ENCODE measurements at places on chromosomes 4 and X.

DNA sequence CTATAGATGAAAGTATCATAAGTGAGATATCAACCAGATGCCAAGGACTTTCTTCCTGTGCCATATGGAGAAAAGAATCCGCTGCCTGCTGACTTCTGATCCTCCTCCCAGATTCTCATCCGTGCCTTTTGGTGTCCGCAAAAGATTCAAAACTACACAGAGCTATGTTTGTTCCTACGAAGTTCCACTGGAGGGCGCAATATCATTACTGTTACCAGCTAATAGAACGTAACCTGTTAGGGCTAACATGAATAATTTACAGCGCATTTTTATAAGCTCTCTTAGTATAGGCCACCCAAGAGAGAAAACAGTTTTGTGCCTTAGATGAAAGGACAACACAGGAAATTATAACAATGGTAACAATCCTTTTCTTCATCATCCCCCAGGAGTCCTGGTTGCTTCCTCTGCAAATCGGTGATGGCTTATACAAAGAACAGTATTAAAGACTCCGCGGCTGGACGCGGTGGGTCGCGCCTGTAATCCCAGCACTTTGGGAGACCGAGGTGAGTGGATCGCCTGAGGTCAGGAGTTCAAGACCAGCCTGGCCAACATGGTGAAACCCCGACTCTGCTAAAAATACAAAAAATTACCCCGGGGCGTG, 22.8 kb upstream of the CENPVL3 start:
- DNase-seq: no peak

DNA sequence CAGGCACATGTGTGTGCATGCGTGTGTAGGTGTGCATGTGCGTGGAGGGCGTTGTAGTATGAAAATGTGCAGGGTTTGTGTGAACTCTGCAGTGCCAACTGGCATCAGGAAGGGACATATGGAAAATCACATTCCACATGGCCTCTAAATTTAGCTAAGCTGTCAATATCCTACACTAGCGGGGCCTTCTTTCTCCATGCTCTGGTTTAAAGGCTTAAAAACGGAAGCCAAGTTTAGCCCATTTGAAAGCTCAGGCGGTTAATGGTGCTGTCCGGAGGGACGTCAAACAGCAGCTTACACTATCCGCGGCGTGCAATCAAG, 144.1 kb upstream of the NOCT start:
- DNase-seq: no peak

DNA sequence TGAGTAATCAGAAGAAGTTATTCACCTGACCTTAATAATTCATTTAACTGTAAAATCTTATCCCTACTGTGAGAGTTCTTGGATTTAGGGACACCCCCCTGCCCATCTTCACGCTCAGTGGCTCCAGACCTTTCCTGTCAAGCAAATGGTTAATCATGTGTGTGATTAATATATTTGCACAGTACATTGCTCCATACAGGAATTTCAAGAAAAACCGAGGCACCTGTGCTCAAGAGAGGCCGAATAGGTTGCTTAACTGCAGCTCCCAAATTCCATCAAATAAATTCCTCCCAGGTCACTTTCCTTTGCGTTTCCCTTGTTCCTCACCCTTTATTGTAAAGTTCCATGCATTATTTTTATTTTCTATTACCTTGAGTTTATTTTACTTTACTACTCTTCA, 119.5 kb downstream of the STOX2 start:
- DNase-seq: no peak

DNA sequence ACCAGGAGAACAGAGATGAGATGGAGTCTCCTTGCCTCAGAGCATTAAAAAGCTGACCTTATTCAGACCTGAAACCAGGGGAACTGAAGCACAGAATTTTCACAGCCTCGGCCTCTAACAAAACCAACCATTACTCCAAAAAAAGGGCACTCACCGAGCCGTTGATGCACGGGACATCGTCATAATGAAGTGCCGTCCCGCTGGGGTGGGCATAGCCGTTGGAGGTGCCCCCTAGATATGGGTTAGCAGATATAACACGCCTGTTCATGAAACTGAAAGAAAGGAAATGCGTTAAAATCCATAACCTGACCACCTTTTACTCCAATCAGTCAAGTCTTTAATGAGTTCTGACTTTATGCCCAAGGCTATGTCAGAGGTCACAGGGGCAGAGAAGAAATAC, 153.6 kb downstream of the AFAP1 start:
- DNase-seq: no peak

- no peak for DNase-seq
Measured at GRCh38 chrX:68938244-68939004, 109.6 kb downstream of the EFNB1 start.

DNA sequence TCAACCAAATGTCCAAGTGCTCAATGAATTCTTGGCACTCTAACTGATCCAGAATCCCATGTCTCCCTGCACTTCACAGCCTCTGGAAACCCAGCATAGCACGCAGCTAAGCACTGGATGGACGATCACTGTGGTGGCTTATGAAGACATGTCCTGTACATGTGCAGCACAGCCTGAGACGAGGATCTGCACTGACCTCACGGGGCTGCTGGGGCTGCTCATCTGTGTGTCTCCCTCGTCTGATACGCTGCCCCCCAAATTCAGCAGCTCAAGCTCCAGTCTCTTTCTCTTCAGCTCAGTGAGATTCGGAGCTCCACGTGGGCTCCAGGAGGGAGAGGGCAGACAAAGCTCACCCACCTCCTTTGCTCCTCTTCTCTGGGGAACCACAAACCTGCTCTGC, 126.9 kb downstream of the CPZ start:
- no peak for DNase-seq

- no peak for DNase-seq
Measured at GRCh38 chr4:3318561-3319021, 25.8 kb downstream of the RGS12 start.

GRCh38 chr4:180407275-180407885, 1835.8 kb upstream of the TENM3 start:
- no peak for DNase-seq

GRCh38 chrX:123272630-123273029, 88.6 kb downstream of the GRIA3 start:
- no peak for DNase-seq

DNA sequence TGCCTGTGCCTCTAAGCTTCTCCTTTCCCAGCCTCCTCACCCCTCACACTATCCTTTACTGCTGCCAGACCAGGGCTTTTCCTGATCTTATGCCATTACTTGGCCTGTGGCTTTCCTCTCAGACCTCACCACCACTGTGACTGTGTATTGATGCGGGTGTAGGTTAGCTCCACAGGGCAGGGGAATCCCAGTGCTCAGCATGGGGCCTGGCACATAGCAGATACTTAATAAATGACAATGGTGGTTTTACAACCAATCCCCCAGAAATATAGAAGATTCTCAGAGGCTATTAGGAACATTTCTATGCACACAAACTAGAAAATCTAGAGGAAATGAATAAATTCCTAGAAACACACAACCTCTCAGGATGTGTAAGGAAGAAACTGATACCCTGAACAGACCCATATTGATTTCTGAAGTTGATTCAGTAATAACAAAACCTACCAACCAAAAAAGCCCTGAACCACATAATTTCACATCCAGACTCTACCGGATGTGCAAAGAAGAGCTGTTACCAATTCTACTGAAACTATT, 129.6 kb upstream of the QRFPR start:
- DNase-seq: no peak

- no peak for DNase-seq
Measured at GRCh38 chr4:138460477-138461414, 218.6 kb upstream of the SLC7A11 start.

GRCh38 chr4:167232805-167233684, 1.2 kb downstream of the SPOCK3 start:
- DNase-seq: no peak

- DNase-seq: no peak
Measured at GRCh38 chr4:160514126-160514525, 1411.2 kb downstream of the RAPGEF2 start.

DNA sequence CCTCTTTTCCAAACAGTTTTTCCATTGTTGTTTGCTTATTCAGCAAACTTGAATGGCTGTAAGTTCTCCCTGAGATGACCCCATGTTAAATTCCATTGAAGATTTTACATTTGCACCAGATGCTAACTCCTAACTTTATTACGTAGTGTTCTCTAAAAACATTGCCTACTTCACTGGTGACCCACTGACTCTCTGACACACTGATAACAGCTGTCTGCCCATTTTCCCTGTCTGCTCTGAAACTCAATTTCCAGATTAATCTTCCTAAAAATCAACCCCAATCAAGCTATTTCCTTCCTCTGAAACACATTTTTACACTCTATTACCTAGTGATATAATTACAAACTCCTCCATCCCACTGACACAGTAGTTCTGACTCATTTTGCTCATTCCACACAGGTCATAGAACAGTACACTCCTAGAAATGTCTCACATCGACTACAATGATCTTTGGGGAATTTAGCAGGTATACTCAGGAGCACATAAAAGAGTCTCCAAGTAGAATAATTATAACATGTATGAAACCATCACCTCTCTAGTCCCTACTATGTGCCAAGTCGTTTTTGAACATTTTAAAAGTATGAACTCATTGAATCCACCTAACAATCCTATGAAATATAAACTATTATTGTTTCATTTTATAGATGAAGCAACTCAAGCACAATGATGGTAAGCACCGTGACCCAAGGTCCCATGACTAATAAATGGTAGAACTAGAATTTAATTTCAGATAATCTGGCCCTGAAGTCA, 210.9 kb downstream of the SLIT2 start:
- no peak for DNase-seq

GRCh38 chrX:150219374-150220185, 143.5 kb upstream of the MAMLD1 start:
- DNase-seq: no peak

GRCh38 chrX:47815901-47816845, 20.5 kb upstream of the ZNF81 start:
- no peak for DNase-seq

DNA sequence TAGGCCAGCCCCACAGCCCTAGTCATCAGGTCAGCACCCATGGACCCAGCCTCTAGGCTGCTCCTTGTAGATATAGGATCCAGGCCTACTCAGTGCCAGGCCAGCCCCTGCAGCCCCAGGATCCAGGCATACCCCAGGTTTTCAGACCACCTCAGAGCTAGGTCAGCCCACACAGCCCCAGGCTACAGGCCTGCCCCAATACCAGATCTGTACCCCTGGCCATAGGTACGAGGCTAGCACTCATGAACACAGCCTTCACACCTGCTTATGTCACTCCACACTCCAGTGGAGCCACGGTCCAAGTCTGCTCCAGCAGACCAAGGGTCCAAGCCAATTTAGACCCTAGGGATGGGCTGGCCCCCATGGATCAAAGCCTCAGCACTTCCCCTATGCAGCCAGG, 191.0 kb downstream of the DLG3 start:
- DNase-seq: no peak

DNA sequence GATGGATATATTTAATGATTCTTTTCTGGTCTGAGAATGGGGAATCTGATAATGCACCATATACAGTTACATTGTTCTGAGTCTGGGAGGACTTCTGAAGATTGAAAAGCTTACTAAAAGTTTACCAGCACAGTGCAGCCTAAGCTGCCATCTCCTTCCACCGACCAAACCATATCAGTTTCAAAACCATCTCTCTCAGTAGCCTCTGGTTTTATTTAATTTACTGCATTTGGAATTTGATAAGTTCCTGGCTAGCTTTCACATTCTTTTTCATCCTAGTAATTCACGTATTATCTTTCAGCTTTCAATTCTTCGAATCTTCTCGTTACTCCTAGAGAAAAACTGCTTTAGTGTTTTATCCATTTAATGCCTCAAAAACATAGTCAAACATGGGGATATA, 181.4 kb upstream of the HCCS start:
- DNase-seq: no peak

GRCh38 chrX:81355436-81355835, 153.5 kb downstream of the SH3BGRL start:
- DNase-seq: no peak

DNA sequence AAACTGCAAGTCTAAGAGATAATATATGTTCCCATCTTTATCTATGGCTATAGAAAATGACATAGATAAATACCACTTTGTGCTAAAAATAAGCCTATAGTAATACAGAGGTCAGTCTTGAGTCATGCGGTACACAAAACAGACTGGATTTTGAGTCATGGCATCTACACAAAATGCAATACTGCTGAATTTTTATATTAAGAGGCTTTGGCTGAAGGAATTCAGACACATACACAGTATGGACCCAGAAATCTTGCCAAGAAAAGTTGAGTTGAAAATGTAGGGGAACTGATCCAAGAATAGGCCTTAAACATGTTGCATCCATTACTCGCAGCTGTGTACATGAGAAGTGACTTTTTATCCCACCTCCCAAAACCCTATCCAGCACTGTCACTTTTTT, 184.4 kb downstream of the TENM3 start:
- no peak for DNase-seq

GRCh38 chr4:76982638-76983584, 33.4 kb downstream of the SEPTIN11 start:
- no peak for DNase-seq

GRCh38 chrX:135463937-135464336, 42.2 kb downstream of the SMIM10L2A start:
- DNase-seq: no peak

GRCh38 chr4:14596904-14597303, 405.4 kb upstream of the CPEB2 start:
- DNase-seq: no peak

GRCh38 chrX:6041630-6042029, 187.0 kb downstream of the NLGN4X start:
- no peak for DNase-seq

DNA sequence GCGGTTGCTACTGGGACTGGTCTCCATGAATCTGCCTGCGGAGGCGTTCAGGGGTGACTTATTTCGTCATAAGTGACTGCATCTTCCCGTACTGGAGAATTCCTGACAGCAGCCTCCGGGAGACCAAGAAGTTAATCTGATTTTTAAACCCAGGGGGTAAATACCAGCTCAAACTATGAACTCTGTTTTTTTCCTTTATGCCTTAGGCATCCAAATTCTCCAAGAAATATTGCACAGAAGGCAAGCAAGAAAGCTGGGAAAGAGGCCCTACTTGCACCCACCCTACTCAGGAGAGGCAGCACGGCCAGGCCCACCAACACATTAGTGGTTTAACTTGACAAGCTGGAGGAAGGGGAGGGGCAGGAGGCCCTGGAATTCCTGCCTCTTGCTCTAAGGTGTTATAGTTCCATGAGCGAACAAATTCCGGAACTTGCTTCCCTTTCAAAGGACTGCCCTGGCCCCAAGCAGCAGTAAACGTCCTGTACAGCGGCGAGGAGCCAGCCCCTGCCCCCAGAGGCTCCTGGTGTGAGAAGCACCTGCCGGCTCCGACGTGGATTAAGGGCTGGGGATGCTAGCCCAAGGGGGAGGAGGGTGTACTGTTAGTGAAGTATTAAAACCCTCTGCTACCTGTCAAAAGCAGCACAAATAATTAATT, 177.2 kb downstream of the AFAP1 start:
- DNase-seq: no peak

DNA sequence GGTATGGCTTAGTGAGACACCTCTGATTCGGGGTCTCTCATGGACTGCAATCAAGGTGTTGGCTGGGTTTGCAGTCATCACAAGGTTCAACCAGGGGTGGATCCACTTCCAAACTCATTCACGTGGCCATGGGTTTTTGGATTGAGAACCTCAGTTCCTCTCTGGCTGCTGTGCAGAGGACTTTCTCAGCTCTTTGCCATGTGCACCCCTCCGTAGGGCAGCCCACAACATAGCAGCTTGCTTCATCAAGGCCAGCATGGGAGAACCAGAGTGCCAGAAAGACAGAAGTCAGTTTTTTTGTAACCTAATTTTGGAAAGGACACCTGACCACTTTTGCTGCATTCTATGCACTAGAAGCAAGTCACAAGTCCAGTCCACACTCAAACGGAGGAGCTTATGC, 154.9 kb downstream of the PJA1 start:
- no peak for DNase-seq

GRCh38 chrX:124530803-124531202, 184.4 kb downstream of the SH2D1A start:
- no peak for DNase-seq

Measured in stimulated activated CD4-positive, alpha-beta T cell treated with anti-CD3 and anti-CD28 coated beads, Interleukin-15, amount 100 ng/mL, for 48 hours (primary cell).